ENCODE measurements at places on chromosomes 12 and 14.

DNA sequence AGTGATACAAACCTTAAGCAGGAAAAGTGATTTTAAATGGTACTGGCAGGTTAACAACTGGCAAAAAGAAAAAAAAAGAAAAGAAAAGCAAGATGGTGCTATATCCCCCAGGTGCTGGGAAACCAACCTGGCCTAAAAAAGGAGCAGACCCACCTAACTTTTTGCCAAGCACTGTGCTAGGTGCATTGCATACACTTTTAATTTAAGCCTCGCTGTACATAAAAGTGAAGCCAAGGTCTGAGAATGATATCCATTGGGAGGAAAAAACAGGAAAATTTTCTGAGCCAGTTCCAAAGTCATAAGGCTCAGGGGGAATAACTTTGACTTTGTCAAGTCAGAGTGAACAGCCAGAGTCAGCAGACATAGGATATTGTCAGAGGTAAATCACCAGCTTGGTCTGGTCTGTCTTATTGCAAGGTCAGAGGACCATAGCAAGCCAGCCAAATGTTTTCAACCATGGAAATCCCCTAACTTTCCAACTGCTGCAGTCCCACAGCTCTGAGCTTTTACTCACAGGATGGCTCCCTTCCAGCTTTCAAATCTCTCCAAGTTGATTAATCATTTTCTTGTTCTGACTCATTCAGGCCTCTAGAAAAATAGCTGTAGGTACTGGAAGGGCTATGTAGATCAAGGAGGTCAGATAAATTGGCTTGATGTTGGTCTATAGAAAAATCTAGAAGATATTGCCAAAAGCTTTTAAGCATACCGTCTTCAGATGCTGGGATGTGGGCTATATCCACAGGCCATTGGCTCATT, 412.9 kb downstream of the RAD51B start:
- no peak for DNase-seq

DNA sequence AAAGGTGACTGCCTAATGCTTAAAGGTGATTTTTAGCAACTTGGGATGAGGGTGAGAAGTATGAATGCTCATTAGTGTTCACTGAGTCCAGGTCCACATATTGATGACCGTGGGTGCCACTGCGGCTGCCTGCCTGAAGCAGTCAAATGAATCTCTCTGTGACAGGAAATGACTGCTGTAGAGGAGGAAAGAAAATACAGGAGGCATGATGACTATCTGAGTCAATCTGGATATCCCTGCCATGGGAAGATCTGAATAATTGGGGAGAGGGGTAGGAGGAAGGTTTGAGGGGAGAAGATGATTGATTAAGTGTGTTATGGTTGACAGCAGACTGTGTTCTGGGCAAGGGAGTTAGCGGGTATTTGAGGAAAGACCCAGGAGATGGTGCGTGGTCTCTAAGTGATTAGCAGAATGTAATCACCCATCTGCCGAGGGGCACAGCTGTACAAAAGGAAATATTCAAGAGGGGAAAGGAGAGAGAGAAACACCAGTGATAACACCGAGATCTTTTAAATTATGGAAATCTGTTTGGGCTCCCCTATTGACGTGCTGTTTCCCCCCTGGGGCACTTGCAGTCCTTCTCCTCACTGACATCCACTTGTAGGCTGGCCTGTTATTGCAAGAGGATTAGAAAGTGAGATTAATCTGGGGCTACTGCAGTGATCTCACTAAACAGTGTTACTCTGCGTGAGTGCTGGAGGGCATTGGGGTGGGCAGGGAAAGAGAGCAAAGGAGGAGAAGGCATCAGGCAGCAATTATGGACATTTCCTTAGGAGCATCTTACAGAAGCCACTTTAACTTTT, 97.7 kb downstream of the AKAP6 start:
- DNase-seq, result no peak

DNA sequence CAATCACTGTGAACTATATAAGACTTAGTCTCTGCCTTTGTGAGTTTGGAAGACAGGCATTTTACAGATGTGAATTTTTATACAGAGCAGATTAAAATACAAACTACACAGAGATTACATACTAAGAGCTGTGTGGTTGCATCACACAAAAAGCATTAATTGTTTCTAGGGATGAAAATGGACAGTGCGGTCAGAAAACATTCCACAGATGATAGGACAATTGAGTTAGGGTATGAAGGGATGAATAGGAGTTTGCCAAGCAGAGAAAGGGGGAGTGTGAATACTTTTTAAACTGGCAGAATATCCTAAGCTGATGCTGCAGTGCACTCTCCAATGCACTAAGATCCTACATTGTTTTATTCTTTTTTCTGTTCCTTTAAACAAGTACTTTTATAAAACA, 345.8 kb downstream of the VRK1 start:
- no peak for DNase-seq

DNA sequence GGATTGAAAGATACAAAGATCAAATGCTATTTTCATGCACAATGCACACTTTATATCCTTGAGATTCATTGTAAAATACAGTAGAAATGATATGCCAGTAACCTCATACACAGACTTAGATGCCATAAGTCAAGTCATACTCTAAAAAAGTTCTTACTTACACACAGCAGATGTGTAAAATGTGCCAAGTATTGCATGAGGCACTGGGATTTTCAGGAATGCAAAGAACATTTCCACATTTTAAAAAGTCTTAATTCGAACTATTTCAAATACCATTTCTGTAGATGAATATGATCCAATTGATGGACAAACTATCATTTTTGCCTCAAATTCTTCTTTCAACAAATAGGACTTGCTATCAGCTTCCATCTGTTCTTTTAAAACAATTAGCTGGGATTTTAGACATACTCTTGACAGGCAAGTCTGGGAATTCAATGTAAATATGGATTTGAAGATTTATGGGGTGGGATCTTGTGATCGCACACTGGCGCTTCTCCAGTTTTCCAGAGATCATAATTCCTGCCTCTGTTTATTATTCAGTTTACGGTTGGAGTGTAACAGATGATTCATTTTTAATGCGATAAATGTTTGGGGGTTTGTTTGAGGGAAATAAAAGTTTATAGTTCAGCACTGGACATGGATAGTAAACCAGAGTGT, 183.8 kb downstream of the PAX9 start:
- DNase-seq, result no peak

DNA sequence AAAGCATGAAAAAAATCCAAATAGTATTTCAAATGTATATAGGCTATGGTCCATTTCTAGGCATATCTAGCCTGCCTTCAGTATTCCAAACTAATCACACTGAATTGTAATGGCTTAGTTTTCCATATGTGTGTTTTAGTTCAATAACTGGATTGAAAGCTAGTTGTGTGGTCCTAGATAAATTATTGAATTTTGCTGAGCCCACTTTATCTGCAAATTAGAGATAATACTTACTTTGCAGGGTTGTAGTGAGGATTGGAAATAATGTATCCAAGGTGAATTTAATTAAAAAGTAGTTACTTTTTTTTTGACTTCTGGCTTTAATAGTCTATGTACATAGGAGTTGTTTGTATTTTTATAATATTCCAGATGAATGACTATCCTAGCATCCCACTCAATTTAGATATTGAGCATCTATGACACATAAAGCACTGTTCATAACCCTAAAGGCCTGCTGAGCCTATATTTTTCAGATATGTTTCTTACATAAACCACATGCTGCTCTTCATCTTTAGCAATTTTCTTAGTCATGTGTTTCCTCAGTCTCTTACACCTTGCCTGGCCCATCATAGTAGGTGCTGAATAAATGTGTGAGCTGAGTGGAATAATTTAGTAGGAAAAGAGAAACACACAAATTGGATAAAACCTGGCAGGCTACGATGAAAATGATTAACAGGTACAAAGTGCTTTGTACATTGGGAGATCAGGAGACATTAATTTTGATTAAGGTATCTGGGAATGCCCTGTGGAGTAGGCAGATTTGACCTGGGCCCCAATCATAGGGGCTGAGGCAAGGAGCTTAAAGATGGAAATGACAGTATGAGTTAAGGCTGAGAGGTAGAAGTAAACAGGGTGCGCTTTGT, 1.1 kb upstream of the ATP23 start:
- no peak for DNase-seq

GRCh38 chr12:14824012-14824634, 10.1 kb upstream of the SMCO3 start:
- DNase-seq, result no peak

- no peak for DNase-seq
Measured at GRCh38 chr14:91980157-91980556, 32.7 kb upstream of the FBLN5 start.

DNA sequence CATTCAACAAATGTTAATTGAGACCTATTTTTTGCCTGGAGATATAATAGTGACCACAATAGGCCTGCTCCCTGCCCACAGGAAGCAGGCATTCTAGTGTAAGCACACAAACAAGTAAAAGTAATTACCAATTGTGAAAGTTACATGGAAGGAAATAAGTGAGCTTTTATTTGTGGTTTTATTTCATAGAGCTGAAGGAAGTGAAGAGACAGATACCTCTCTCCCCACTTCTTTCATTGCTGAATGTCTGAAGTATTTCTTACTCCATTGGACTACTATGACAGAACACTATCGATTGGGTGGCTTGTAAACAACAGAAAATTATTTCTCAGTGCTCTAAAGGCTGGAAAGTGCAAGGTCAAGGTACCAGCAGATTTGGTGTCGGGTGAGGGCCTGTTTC, 183.5 kb downstream of the PRKCH start:
- no peak for DNase-seq

DNA sequence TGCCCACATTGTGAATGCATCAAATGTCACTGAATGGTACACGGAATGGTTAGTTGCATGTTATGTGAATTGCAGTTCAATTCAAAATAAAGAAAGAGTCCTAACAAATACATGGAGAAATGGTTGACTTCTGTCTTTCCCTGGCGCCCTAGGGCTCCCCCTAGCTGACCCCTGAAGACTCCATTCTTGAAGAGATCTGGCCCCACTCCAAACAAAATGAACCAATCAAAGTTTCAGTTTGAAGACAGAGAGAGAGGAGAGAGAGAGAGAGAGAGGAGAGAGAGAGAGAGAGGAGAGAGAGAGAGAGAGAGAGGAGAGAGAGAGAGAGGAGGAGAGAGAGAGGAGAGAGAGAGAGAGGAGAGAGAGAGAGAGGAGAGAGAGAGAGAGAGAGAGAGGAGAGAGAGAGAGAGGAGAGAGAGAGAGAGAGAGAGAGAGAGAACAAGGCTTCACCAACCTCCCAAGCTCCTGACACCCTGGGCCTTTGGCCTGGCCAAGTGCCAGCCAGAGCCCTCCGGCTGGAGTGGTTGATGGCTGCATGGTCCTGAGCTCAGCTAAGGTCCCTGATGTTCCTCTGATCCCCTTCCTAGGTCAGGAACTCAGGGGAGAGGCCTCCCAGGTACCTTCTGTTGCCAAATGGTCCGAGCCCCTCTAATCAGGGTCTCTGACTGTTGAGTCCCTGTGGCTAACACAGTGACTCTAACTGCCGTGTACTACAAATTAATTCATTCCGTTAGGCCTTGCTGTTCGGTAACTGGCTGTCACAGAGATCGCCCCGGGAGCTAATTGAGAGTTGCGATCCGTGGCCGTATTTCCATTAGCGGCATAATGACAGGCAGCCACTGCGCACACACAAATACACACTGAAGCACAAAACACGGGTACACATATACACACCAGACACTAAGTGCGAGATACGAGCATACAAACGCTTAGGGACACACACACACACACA, 188.8 kb downstream of the ESRRB start:
- no peak for DNase-seq
